HT-29 (cell line): ENCODE measurements at places on chromosomes 3 and 15. TPM values are rescaled to one million over a fixed set of nuclear protein-coding genes. Genes with fewer than 3 reads are reported as not detected.

DNA sequence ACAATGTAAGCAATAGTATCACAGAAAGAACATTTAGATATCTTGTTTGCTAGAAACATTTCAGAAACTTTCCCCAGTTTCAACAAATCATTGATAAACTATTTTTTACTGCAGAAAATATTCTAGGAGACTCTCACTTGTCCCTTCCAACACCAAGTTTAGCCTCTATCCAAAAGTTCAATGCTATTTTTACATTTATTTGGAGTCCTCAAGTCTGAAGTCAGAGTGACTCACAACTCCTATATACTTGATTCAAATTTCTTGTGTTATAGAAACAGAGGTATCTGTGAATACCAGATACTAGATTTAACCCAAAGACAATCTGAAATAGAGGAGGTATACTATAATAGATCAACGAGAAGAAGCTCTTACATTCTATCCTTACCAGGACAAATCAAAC, 49.6 kb downstream of the RFX7 start:
- no peak for DNase-seq

GRCh38 chr3:12658593-12659058, 5.3 kb downstream of the RAF1 start:
- no peak for DNase-seq

DNA sequence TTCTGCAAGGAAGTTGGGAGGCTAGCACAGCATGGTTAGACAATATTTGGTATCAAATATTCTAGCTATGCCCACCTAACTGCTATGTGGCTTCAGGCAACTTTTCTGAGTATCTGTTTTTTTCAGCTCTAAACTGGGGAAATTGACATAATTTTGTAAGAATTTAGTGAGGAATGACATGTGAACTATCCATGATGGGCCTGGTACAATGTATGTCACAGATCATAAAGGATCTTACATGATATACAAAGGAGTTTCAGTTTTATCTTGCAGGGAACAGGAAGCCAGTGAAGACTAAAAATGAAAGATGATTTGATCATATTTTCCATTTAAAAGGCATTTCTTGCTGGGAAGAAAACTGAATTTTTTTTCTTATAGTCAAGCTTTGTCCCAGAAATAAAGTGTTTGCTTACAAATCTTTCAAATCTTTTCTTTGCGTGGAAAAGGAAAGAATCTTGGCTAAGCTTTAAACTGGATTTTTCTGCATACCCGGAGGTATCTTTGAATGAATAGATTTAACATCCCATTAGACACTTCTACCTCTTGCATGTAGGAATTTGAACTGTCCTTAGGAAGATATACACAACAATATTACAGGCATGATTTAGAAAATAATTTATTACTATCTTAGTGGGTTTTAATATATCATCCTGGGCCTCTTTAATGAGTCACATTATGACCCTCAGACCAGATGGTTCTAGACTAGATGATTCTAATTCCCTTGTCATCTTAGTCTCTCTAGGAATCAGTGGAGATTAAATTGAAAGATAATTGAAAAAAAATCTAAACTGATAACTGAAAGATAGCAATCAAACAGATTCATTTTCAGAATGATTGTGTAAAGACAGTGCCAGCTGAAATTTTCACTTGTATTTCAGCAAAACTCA, 436.0 kb upstream of the THBS1 start:
- DNase-seq, result no peak

- DNase-seq, result no peak
Measured at GRCh38 chr3:99013777-99014315, 112.4 kb upstream of the DCBLD2 start.

DNA sequence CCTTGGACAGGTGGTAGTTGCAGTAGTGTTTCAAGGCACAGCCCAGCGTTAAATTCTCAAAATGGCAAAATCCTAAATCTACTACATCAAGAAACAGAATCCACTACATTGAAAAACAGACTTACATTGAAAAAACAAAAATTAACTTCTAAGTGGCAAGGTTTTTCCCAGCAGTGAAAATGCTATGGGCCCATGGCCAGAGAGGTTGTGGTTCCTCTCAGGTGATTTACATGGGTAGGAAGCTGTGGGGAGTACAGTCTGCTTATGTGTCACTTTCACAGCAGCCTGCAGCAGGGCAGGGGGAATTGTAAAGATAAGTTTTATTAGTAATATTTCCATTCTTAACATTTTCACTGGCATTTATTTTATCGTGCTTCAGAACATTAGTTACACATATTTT, 24.9 kb downstream of the TTC14 start:
- DNase-seq, result no peak

DNA sequence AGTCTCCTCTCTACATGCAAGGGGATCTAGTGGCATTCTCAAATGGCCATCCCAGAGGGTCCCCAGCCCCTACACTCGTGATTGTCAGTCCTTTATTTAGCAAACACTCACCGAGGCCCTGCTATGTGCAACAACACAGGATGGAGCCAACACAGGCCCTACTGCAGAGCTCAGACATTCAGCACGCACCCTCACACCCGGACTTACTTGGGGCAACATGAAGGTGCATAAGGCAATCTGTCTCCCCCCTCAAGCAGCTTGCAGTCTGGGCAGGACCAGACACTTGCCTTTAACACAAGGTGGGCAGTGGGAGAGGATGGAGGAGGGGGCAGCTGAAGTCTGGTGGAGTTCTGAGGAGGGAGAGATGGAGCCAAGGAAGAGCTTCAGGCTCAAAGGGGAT, 258.4 kb downstream of the XXYLT1 start:
- no peak for DNase-seq

- DNase-seq, result no peak
Measured at GRCh38 chr15:86296769-86297168, 217.1 kb downstream of the AGBL1 start.

- no peak for DNase-seq
Measured at GRCh38 chr3:23479615-23480328, 276.6 kb downstream of the UBE2E2 start.

GRCh38 chr3:12454076-12454815, 30.0 kb upstream of the TSEN2 start:
- no peak for DNase-seq

- DNase-seq, result no peak
Measured at GRCh38 chr3:55486101-55486856, 827 bp downstream of the WNT5A start.

GRCh38 chr3:124761250-124761796, 31.1 kb downstream of the UMPS start:
- peak; percentile 92 for DNase-seq

DNA sequence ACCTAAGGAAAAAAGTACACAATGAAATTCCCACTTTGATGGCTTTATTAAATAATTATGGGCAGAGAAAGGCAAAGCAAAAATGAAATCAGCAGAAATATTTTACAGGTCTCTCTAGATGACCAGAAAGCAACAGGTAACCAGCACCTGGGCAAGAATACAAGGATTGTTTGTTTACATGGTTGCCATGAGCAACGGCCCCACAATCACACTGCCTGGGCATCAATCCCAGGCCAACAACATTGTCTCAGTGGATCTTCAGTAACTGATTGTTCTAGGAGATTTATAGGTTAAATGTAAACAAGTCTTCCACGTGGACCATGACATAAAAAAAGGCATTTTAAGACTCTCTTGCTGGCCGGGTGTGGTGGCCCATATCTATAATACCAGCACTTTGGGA, 82.6 kb downstream of the PDZRN3 start:
- DNase-seq, result peak; percentile 84

DNA sequence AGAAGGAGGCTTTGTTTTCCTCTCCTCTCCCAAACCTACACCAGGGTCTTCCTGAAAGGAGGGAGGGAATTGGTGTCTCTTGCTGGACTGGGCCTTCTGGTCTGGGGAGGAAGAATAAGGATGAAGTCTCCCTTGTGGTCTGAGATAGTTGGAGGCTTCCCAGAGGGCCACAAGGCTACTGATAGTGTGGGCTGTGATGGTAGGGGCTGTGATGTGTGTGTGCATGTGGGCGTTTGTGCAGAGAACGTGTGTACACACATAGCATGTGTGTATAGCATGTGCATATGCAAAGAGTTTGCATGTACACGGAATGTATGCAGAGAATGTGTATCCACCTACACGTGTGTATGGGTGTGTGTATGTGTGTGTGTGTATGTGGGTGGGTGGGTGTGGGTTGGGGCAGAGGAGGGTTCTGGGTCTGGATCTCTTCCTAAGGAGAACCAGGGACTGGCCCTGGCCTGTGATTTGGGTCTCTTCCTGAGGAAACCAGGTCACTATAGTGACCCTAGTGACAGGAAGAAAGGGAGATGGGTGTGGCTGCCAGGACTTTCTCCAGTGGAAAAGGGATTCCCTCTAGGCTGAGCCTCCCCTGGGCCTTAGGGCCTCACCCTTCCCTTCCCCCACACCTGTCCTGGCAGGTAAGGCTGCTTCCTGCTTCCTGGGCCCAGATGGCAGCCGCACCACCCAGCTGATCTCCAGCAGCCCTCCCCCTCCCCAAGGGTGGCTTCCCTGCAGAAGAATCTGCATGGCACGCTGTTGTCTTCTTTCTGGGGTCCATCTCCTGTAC, 1.7 kb downstream of the FLNB start:
- DNase-seq, result peak; percentile 69

DNA sequence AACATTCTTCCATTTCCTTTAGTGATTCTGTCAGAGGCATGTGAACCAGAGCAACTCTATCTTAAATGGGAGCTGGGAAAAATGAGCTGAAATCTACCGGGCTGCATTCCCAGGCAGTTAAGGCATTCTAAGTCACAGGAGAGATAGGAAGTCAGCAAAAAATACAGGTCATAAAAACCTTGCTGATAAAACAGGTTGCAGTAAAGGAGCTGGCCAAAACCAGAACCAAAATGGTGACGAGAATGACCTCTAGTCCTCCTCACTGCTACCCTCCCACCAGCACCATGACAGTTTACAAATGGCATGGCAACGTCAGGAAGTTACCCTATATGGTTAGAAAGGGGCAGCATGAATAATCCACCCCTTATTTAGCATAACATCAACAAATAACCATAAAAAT, 66.4 kb downstream of the B3GALNT1 start:
- DNase-seq, result no peak

GRCh38 chr15:28001641-28002040, 97.5 kb downstream of the OCA2 start:
- no peak for DNase-seq

- DNase-seq, result no peak
Measured at GRCh38 chr3:110754212-110754916, 317.3 kb upstream of the NECTIN3 start.

GRCh38 chr3:57556459-57557084, 498 bp downstream of the PDE12 start:
- peak; percentile 29 for DNase-seq

DNA sequence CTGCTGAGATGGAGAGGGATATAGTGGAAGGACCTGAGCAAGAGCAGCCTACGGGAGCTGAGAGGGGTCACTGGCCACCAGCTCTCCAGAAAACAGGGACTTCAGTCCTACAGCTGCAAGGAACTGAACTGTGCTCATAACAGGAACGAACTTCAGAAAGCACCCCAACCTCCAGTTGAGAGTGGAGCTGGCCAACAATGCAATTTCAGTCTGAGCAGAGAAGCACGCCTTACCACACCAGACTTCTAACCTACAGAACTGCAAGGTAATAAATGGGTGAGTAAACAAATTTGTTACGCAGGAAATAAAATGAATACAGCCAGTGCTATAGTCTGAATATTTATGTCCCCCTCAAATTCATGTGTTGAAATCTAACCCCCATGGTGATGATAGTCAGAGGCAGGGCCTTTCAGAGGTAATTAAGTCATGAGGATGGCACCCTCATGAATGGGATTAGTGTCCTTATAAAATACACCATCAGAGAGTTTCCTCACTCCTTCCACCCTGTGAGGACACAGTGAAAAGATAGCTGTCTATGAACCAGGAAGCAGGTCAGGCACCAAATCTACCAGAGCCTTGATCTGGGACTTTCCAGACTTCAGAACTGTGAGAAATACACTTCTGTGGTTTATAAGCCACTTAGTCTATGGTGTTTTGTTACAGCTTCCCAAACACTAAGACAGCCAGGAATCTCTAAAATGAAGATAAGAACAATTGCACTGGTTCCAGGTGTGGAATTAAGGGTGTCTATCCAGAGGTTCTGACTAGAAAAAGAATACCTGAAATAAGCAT, 58.6 kb downstream of the SYNM start:
- no peak for DNase-seq

- DNase-seq, result no peak
Measured at GRCh38 chr3:42182555-42182954, 83.4 kb downstream of the CCK start.

- peak; percentile 82 for DNase-seq
Measured at GRCh38 chr3:70982700-70983140, 600.8 kb downstream of the FOXP1 start.

DNA sequence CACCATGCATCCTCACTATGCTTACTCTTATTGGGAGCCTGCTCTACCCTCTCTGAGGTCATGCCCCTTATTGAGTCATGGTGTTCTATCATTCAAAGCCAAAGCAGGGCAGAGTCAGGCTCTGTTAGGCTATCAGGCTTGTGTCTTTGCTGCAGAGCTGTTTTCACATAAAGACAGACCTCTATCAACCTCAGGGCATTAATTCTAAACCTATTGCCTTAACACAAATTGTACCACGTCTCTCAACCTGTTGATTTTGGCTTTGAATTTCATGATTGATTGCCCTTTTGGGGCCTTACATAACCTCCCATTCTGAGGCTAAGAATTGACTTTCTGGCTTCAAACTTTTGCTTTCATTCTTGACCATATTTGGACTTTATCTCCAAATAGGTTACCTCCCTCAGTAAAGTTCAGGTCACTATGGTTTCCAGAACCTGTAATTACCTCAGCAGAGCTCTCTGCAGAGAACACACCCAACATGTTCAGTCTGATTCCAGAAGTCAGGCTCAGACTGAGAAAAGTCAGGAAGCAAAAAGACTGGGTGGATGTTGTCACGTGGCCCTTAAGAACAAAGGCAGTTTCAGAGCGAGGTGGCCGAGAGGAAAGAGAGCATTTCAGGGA, 221.4 kb upstream of the NANOGP8 start:
- peak; percentile 73 for DNase-seq

DNA sequence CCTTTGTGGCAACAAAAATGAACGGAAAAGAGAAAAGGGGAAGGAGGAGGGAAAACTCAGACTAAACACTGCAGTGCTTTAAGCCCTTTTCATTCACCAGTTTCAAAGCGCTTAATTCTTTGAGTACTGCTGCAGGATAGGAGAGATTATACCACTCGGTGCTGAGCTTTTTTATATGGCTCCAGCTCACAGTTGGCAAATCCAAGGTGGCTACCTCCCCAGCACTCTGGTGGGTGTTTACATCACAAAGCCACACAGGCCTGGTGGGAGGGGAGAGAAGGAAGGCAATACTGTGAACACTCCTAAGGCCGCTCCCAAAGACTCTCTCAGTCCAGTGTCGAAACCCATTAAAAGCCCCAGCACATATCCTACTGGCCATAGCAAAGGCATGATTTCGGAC, 191.4 kb downstream of the STT3B start:
- no peak for DNase-seq

Gene PPP1R14D
- 2.5 and 6.1 TPM in 2 replicates for total RNA-seq

Gene GNB5
- total RNA-seq, result 25.2 and 32.8 TPM in 2 replicates

Gene SMCO1
- not detected in 2 replicates for total RNA-seq

Gene KLHL25
- 17.9 and 23.6 TPM in 2 replicates for total RNA-seq

Gene PEX5L
- total RNA-seq, result not detected in 2 replicates

Gene ALDH1A3
- total RNA-seq, result 12.3 and 21.0 TPM in 2 replicates

Gene SCG5
- 0.25 and 0.37 TPM in 2 replicates for total RNA-seq

Gene CNTN3
- total RNA-seq, result not detected in 2 replicates

Gene MRPS25
- total RNA-seq, result 25.8 and 28.8 TPM in 2 replicates

Gene PSMA4
- 167 and 195 TPM in 2 replicates for total RNA-seq

Gene REC114
- total RNA-seq, result not detected in 2 replicates

Gene PLA2G4B
- 3.7 and 4.6 TPM in 2 replicates for total RNA-seq

Gene TRPC1
- 0.10 and 0.21 TPM in 2 replicates for total RNA-seq

Gene LINGO1
- 0.16 and 0.31 TPM in 2 replicates for total RNA-seq

Gene BUB1B
- 39.8 and 40.1 TPM in 2 replicates for total RNA-seq
